ENCODE measurements at places on chromosomes 2 and 18. TPM values are rescaled to one million over a fixed set of nuclear protein-coding genes. Genes with fewer than 3 reads are reported as not detected.
A peak's percentile ranks its signal among the peaks of the same experiment; 100 is the strongest.

GRCh38 chr18:76408480-76409067 lies 86.5 kb downstream of the ZNF516 start:
- no peak for DNase-seq

- DNase-seq: no peak
Observed at GRCh38 chr2:100262046-100262445, 60.3 kb downstream of the LONRF2 start.

Gene VAMP5
- total RNA-seq: 27.8 TPM

DNA sequence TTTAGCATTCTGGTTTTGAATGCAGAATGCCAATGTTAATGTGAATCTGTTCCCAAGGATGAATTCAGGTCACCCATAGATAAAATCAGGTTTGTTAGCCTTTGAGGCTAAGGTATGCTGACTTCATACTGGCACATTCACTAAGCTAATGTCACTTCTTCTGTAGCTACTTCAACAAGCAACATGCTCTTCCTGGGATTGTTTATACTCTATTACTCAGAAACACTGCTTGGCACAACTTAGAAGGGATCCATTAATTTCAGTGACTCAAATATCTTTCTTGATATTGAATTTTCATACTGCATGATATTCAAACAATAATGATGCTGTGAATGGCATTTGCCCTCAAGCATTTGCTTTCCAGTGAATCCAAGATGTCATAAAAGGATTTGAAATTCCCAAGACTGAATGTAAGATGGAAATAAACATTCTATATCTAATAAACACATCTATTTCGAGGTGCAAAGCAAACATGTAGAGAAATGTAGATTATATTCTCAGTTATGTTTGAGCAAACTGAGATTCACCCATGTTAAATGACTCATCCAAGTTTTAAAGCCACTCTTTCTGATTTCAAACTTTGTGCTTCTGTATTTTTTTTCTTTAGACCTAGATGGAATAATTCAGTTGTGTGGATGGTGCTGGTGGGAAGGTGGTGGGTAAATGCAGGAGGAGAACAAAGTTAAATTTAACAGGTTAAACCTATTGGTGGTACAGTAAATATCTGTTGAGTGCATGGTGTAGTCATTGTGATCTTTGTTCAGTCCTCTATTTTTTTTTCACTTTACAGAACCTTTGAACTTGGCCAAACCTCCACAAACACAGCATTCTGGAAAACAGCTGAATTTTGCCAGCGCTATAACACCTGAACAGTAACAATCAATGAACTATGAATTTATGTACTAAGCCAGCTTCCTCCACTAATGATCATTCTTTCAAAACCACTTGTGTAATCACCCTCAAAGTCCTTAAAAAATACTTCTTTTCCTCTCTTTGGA lies 162.1 kb upstream of the XIRP2 start:
- no peak for DNase-seq

Gene ATRAID
- 144 TPM for total RNA-seq

DNA sequence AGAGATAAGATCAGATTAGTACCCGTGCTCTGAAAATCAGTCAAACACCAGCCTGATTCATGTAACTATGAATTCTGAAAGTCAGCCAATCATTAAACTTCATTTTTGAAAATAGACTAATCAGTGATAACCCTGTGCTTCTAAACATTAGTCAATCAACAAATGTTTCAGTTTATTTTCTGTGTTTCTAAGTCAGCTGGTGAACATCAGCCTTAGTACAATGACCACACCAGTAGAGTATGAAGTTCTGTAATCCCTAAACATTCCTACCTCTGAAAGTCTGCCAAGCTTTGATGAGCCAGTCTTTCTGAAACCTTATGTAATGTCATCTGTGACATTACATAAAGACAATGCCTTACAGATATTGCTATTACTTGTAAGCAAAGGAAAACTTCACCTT lies 807.4 kb upstream of the CRIM1 start:
- DNase-seq: peak; percentile 1
